ENCODE measurements at places on chromosomes 7 and 10. TPM values are rescaled to one million over a fixed set of nuclear protein-coding genes. Genes with fewer than 3 reads are reported as not detected.
A peak's percentile ranks its signal among the peaks of the same experiment; 100 is the strongest.

- DNase-seq = peak; percentile 60
Observed at GRCh38 chr7:124764847-124765400, 668 bp downstream of the GPR37 start.

AOAH gene
- total RNA-seq = not detected

DNA sequence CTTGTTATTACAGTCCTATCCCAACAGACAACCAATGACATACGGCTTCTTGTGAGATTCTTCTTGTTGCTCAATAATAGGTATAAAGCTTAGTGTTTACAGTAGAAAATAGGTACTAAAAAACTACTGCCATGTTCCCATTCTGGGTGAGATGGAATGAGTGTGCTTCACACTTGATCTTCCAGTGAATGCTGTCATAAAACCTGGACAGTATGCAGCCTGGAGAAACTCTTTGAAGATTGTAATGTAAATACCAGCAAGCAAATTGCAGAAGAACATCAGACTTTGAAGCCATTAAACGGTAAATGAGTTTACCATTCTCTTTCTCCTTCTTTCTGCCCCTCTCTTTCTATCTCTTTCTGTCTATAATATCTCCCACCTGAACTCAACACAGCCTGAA is 663.7 kb upstream of the COBL start:
- no peak for DNase-seq

DNA sequence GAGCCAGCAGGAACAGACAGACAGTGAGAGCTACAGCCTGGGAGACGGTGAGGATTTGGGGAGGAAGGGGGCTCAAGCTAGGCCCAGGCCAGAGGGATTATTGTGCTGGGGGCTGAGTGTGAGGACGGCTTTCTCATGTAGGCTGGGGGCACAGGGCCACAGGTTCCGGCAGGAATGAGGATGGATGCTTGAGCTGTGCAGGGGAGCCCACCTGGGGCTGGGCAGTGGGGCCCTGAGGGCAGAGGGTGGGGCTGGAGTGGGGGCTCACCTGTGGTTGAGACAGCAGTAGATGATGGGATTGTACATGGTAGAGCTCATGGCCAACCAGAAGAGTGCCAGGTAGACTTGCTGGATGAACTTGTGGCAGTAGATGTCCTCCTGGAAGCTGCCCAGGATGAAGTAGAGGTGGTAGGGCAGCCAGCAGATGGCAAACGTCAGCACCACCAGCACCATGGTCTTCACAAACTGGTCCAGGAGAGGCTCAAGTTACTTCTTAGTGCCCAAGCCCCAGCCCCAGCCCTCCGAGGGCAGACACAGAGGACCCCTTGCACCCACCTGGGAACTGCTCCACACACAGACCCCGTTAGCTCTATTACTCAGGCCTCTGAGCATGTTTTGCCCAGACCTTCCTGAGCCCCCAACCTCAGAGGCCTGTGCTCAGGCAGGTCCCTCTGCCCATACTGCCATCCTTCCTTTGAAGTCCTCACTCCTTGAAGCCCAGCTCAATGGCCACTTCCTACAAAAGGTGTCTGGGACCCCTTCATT is 9.7 kb downstream of the TACR2 start:
- DNase-seq = no peak

PDZD7 gene
- not detected for total RNA-seq

DNA sequence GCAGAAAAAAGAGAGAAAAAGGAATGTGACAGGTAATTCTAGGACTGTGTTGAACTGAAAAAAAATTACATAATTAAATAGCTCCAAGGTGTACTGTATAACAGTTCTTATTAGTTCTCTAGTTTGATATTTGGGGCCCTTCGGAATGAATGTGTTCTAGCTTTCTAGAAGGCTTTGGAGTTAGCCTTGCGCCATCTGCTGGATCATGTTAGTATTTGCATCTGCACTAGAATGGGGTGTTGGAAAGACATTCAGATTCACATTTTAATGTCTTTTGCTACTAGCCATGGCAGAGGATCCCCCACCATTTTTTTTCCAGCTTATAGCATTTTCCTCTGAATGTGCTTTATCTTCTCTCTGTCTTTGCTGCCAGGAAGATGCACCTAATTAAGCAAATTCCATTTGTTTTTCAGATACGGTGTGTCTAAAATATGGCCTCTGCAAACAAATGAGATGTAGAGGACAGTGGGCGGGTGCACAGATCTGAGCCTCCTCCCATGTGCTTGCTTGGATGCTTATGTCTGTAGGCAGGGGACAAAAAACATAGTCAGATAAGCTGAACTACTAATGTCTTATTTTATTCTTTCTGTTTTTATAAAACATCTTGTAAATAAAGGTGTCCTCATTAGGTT is 238.5 kb downstream of the PHF14 start:
- DNase-seq = peak; percentile 87

- no peak for DNase-seq
Observed at GRCh38 chr10:131093795-131094366, 217.6 kb downstream of the TCERG1L start.

TBC1D12 gene
- total RNA-seq = 12.9 TPM

DNA sequence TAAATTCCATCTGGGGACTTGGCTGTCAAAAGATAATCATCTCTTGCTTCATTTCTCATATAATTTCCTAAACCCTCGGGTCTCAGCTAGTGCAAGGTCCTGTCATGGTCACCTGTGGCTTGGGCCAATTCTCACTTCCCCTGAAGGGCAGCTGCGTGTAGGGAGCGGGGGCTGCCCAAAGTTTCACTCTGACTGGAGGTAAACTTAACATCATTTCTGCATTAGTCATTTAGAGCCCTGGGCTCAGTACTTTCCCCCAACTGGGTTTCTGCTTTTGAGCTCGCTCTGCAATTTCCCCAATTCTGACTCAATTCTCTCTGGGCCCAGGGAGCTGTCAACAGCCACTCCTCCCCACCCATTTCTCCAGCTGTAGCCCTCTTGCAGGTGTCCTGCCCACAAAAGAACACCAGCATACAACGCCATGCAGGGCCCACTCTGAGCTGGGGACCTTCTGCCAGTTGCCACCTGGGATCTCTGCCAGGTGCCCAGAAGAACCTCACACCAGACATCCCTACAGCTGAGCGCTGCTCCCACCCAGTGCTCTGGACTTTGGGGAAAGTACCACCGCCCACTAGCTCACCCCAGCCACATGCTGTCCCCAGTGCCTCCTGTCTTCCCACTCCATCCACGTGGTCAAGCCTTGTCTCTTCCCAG is 37.9 kb downstream of the VOPP1 start:
- peak; percentile 47 for DNase-seq

DNA sequence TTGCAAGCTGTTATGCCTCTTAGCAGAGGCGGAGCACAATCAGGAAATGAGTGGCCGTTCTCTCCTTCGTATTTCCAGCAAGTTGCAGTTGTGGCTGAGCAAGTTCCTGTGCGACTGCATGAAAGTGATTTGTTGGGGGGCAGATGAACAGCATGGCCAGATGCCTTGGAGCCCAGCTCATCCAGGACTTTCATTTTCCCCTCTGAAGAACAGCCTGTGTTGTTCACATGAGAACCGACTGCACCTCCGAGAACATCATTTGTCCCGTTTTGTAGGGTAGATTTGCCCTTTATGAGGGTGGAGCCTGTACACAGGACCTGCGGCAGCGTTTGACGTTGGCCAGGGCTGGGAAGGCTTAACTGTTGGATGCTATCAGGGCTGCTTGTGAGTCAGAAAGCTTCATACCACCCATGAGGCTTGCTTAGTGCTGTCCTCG is 4.4 kb downstream of the BAG3 start:
- peak; percentile 74 for DNase-seq

- no peak for DNase-seq
Observed at GRCh38 chr7:140273417-140273816, 96.6 kb upstream of the KDM7A start.

DNA sequence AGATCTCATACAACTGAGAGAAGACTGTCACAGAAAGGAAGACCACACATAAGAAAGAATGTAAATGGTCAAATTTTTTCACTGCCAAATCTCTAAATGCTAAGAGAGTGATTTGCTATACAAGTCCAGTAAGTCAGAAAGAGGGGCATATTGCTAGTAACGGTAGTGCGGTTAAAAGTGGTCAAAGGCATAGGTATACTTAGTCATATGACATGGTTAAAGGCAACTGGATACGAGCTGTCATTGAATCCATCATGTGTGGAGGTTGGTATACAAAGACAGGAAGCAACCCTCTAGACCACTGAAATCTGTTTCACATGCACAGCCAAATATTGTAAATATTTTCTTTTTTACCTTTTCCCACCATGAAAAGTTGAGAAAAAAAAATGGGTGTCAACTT is 4.8 kb downstream of the INHBA start:
- no peak for DNase-seq

DNA sequence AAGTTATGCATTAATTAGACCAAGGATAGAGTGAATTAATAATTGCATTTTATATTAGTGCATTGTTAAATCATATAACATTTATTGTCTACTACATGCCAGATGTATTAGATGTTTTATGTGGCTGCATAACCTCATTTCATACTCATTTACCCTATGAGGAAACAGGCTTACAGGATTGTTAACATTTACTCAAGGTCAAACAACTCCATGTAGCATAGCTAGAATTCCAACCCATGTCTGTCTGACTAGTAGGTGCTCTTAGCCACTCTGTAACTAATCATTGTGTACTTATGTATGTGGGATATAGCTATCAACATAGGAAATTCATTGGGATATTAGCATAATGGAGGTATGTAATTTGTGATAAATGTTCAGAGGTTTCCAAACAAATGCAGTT is 46.3 kb downstream of the PHYHIPL start:
- DNase-seq = no peak

DNA sequence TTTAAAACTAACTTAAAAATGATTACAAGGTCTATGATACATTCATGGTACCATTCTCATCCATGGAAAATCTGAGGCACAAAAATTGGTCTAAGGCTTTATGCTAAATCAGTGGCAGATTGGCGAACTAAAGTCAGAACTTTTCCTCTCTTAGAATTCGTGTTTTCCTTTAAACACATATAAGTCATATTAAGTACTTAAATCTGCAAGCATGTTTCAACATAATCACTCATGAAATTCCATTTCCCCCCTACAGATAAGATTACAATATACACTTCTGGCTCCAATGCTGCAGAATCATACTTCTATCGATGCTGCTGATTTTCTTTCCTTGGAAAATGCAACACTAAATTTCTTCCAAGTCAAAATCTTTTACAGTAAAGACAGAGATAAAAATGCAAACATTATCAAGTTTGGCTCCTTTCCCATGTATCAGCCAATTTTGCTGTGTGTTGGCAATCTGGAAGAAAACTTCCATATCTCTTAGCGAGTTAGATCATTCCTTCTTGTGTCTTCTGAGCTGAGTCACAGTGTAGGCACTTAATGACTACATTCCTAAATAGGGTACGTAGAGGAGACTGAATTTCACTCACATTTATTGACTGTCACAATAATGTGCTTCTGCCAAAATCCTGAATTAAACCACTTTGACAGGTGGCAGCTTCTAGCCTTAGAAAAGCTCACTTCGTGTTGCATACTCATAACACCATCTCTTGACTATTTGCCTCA is 76.4 kb upstream of the LRRC17 start:
- peak; percentile 64 for DNase-seq

GRCh38 chr10:60502621-60503020 is 112.9 kb upstream of the ANK3 start:
- no peak for DNase-seq

ITGA8 gene
- 55.4 TPM for total RNA-seq

DNA sequence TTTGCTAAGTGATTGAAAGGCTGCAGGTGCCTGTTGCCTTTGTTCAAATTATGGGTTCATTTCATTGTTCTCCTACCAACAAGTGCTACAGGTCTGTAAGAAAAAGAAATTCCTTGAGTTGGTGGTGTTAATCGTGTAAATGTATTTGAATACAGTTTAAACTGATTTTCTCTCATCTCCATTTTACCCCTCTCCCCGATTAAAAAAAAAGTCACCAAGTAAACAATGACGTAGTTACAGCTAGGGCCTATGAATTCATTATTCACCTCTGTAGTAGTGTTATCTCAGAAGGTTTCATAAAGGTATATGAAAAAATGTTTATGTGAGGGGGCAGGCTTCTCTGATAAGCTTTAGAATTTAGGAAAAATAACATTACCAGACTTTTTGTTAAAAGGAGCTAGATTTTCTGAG is 1.1 kb downstream of the REEP3 start:
- peak; percentile 72 for DNase-seq

DNA sequence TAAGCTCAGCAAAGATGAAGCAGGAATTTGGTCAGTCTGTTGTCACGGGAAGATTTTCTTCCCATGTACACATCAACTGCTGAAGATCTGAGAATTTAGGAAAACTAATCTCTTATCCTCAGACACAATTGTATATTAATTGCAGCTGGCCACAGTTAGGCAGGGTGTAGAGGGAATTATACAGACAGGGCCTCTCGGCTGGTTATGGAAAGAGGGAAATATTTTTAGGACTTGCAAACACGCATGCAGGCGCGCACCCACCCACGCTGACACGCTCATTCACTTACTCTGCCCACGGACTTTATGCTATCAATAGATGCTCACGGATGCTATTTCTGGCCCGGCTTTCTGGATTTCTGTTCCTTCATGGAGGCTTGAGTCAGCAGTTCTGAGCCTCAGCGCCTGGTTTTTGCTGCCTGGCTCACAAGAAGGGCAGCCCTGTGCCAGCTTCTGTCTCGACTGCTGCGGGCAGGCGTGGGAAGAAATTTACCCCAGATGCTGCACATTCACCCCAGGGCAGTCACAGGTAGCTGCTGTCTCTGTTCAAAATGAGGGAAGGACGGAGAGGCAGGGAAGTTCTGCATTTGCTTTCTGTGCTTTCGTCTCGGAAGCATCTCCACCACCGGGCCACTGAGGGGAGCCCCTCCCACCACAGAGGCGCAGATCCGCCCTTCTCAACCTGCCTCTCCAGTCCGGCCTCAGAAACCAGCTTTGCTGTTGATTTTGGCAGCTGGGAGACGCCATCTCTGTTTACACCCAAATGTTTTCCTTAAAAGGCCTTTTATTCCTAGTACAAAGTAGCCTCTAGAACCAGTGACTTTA is 116.3 kb upstream of the BTBD16 start:
- no peak for DNase-seq

DNA sequence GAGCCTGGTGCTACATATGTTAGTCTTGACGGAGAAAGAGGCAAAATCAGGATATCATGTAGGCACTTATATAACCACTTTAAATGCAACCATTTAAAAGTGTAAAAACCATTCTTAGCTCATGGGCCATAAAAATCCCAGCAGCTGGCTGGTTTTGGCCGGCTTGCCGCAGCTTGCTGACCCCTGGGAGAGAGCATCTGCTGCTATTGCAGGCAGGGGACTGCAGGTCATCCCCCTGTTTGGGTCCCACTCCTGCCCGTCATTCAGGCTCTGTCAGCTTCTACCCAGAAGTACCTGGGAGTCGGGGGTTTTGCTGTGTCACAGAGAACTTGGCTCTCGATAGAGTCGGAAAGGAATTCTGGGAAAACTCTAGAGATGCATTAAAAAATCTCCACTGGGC is 187.4 kb downstream of the CUX1 start:
- DNase-seq = no peak

ARHGAP22 gene
- 2.3 TPM for total RNA-seq

- peak; percentile 50 for DNase-seq
Observed at GRCh38 chr7:146090023-146090645, 26.5 kb upstream of the CNTNAP2 start.

FAM25C gene
- total RNA-seq = not detected

FKBP6 gene
- total RNA-seq = not detected
